ENCODE measurements at places on chromosomes 7 and 10.

GRCh38 chr10:4333459-4333894 lies 492.5 kb upstream of the AKR1E2 start:
- no peak for DNase-seq

- no peak for DNase-seq
Measured at GRCh38 chr10:116691635-116692034, 50.7 kb downstream of the HSPA12A start.

GRCh38 chr10:51700228-51700817 lies 928 bp upstream of the CSTF2T start:
- no peak for DNase-seq

DNA sequence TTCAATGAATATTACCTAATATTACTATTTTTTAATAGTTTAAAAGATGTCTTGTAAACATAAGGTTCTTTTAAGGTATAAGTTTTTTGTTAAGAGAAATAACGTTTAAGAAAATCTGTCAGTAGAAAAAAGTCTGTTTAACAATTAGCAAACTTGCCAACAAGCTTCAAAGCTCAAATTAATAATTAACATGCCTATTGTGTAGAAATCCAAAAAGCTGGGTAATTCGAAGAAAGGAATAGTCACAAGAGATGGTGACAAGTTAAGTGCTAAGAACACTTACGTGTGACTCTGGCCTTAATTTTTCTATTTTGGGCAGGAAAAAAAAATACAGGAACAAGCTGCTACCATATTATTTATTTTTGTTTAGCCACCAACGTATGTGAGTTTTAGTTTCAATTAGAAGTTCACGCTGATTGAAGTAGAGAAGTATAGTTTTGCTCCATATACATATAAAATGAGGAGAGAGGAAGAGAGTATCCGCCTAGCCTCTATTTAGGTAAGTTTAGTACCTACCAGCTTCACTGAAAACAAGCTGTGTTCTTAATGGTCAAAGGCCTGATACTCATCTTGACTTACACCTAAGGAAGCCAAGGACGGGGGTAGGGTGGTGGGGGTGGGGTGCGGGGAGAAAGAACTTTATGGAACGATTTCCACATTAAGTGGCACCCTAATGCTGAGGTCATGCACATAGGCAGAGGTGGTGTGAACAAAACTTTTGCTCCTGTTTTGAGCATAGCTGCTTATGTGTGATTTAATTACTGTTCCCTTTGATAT lies 43.4 kb upstream of the AGBL3 start:
- DNase-seq: no peak

GRCh38 chr10:20369863-20370736 lies 527.0 kb downstream of the NEBL start:
- DNase-seq: no peak

GRCh38 chr7:110637252-110637651 lies 453.7 kb upstream of the LRRN3 start:
- DNase-seq: no peak

- DNase-seq: no peak
Measured at GRCh38 chr7:388023-388960, 98.3 kb downstream of the FOXL3 start.

- no peak for DNase-seq
Measured at GRCh38 chr7:151686016-151686766, 166.5 kb upstream of the RHEB start.

GRCh38 chr7:26949319-26949718 lies 84.9 kb upstream of the SKAP2 start:
- DNase-seq: no peak

DNA sequence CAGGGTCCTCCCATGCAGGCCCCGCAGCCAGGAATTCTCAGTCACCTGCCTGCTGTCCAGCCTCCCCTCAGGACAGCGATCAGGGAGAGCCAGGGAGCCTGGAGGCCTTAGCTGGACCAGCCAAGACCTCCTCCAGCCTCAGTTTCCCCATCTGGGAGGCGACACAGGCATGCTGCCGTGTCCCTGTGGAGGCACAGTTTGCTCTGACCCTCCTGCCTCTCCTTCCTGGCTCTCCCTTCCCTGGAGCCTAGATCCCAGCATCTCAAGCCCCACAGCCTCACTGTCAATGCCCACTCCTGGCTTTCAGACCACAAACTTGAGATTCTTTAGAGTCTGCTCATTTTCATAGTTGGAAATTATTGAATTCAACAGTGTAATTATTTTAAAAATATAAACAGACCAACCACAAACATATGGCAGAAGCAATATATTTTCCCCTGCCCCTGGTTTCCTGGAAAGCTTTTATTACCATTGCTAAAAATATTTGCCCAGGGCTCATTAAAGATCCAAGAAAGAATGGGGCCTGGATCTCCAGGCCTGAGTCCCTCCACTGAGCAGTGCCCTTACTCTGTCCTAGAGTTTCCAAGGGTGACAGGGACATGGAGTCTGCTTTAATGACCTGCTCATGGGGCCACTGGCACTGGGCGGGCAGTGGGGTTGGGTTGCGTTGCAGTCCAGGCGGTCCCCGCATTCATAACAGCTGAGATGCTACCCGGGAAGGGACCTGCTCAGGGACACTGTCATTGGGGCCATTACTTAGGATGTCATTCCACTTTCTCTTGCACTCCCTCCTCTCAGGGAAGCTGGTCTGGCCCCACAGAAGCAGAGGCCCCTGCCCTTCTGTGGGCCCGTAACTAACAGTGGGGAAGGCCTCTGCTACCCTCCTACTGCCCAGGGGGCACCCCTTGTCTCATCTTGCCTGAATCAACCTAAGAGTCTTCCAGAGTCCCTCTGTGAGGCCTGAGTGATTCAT lies 81.6 kb upstream of the CHST15 start:
- no peak for DNase-seq

- no peak for DNase-seq
Measured at GRCh38 chr10:129280908-129281586, 186.0 kb upstream of the MGMT start.

DNA sequence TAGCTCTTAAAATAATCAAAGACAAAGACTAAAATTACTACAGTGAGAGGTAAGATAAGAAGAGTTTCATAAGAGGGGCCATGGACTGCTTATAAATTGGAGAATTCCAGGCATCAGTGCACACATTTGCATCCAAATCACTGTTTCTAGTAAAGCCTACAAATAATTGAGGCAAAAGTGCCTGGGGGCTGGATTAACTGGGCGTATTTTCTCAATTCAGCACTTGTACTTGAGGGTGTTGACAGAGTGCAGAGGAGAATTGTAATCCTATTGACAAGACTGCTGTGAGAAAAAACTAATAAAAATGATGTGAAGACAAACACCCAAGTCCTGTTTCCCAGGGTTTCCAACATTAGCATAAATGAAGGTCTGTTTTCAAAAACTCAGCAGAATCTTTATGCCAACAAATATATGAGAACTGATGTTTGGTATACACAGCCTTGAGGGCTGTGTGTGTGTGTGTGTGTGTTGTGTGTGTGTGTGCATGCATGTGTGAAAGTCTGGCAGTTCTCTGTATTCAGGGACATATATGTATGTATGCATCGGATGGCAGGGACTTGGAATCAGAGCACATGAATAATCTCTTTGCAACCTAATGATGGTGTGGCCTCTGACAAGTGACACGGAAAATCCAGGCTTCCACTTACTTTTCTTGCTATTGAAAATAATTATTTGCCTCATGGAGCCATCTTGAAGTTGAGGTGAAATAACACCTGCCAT lies 182.1 kb upstream of the CDC14C start:
- DNase-seq: no peak

GRCh38 chr7:26090927-26091519 lies 61.0 kb upstream of the NFE2L3 start:
- no peak for DNase-seq

GRCh38 chr10:93280699-93281366 lies 201.3 kb downstream of the MYOF start:
- no peak for DNase-seq

- no peak for DNase-seq
Measured at GRCh38 chr10:29617880-29618340, 16.9 kb downstream of the SVIL start.

- no peak for DNase-seq
Measured at GRCh38 chr10:35079763-35080162, 10.4 kb downstream of the CUL2 start.
